ENCODE measurements at places on chromosomes 7 and 10. TPM values are rescaled to one million over a fixed set of nuclear protein-coding genes. Genes with fewer than 3 reads are reported as not detected.

DNTT gene
- total RNA-seq = not detected

NUDT1 gene
- 69.9 TPM for total RNA-seq

VAX1 gene
- total RNA-seq = not detected

PKD1L1 gene
- total RNA-seq = 0.05 TPM

PLXDC2 gene
- total RNA-seq = not detected

WNT8B gene
- total RNA-seq = 0.43 TPM

PNLIP gene
- not detected for total RNA-seq

CAMK2B gene
- 1.6 TPM for total RNA-seq

SLC25A28 gene
- total RNA-seq = 55.8 TPM

GDF2 gene
- total RNA-seq = not detected

GRCh38 chr10:11407939-11408338 lies 203.5 kb downstream of the USP6NL start:
- no peak overlapping the region for H3K4me3 ChIP-seq
- peaks cover 23% of the 10 kb centered on the region for H3K4me1 ChIP-seq
- H3K27me3 ChIP-seq = peaks cover 4% of the 10 kb centered on the region
- H3K36me3 ChIP-seq = peaks cover 9% of the 10 kb centered on the region

GRCh38 chr10:14240253-14241189 lies 90.2 kb downstream of the FRMD4A start:
- no peak overlapping the region for H3K27ac ChIP-seq
- no peak for DNase-seq
- no peaks in the 10 kb centered on the region for H3K36me3 ChIP-seq
- no peaks in the 10 kb centered on the region for H3K27me3 ChIP-seq
- H3K4me3 ChIP-seq = no peak overlapping the region

- H3K4me3 ChIP-seq = no peak overlapping the region
- no peaks in the 10 kb centered on the region for H3K36me3 ChIP-seq
- H3K27me3 ChIP-seq = peaks cover 22% of the 10 kb centered on the region
- H3K27ac ChIP-seq = no peak overlapping the region
- DNase-seq = peak; percentile 57
- H3K4me1 ChIP-seq = no peaks in the 10 kb centered on the region
Measured at GRCh38 chr7:23938937-23939552, 229.0 kb downstream of the STK31 start.

DNA sequence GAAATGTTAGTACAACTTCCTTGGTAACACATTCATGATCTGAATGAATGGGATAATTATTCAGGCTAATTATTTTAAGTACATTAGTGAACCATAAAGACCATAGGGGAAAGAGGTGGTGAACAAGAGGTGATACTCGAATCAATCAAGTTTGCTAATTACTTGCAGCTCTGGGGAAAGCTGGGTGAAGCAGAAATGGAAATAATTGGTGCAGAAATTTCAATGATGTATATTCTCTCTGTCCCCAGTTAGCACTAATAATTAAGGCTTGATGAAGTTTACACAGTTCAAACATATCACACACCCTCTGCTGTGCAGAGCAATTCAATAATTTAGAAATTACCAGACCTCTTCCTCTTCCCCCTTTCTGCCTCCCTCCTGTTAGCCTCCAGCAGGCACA lies 49.4 kb upstream of the OPALIN start:
- no peak overlapping the region for H3K27ac ChIP-seq
- H3K36me3 ChIP-seq = no peaks in the 10 kb centered on the region
- H3K27me3 ChIP-seq = peaks cover 13% of the 10 kb centered on the region
- no peaks in the 10 kb centered on the region for H3K4me1 ChIP-seq
- H3K4me3 ChIP-seq = no peak overlapping the region
- DNase-seq = no peak

DNA sequence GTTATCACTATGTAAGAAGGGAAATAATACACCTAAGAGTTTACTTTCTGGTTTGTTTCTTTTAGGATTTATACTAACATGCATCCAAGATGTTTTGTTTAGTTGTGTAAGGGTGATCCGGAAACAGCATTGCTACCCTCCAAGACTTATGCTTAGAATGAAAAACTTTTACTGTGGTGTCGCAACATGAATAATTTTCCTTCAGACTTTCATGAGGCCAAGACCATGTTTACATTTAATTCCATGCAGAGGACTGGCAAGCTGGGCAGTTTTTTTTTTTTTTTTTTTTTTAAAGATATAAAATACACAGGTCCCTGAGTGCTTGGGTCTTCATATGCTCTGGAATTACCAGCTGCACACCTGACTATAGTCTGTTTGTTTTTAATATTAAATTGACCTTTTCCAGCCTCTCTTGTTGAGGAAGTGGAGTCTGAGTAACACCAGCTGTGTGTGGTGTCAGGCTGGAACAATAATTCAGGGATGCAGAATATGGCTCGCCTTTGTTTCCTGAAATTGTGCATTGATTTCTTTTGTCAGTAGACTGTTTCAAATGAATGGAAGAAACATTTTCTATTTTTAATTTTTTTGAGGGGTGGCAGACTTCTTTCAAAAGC lies 81.7 kb downstream of the ST7 start:
- no peak for DNase-seq
- H3K36me3 ChIP-seq = no peaks in the 10 kb centered on the region
- H3K27me3 ChIP-seq = peaks cover 22% of the 10 kb centered on the region
- H3K4me1 ChIP-seq = no peaks in the 10 kb centered on the region
- no peak overlapping the region for H3K27ac ChIP-seq
- H3K4me3 ChIP-seq = no peak overlapping the region

- H3K27me3 ChIP-seq = no peaks in the 10 kb centered on the region
- no peak overlapping the region for H3K4me3 ChIP-seq
- no peaks in the 10 kb centered on the region for H3K4me1 ChIP-seq
Measured at GRCh38 chr7:15306296-15306695, 255.5 kb downstream of the AGMO start.

DNA sequence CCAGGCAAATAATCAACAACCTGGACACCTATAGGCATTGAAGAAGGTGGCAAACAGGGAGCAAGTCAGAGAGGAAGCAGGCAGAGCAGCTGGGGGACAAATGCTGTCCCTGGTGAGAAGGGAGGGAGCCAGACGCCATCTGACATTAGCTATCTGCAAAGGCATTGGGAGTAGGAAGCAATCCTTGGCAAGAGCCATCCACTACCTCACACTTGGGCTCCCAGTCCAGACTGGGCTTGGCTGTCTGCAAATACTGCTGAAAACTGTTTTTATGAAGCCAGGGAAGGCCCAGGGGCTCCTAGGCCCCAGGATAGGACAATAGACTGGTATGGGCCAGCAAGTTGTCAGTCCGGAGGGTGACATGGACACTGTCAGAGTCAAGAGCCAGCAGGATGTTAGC lies 132.5 kb downstream of the SORBS1 start:
- no peak overlapping the region for H3K4me3 ChIP-seq
- H3K4me1 ChIP-seq = no peaks in the 10 kb centered on the region
- no peak overlapping the region for H3K27ac ChIP-seq
- DNase-seq = no peak

DNA sequence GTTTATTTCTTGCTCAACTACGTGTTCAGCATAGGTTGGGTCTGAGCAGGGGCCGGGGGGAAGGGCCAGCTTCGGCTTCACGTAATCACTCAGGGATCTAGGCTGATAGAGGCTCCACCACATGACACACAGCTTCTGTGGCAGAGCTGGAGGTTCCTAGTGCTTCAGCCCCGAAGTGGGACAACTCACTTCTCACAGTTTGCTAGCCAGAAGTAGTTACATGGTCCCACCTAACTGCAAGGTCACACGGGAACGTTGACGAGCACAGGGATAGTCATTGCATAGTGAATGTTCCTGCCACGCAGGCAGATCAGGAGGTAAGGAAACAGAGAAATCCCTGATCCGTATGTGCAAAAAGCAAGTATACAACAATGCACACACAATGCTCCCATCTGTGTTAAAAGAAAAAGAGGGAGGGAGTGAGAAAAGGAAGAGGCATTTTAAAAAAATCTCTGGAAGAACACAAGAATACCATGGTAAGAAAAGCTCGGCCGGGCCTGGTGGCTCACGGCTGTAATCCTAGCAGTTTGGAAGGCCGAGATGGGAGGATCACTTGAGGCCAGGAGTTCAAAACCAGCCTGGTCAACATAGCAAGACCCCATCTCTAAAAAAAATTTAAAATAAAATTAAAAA lies 16.9 kb downstream of the SMURF1 start:
- H3K27ac ChIP-seq = no peak overlapping the region
- H3K36me3 ChIP-seq = no peaks in the 10 kb centered on the region
- no peaks in the 10 kb centered on the region for H3K27me3 ChIP-seq
- no peak for DNase-seq
- peaks cover 6% of the 10 kb centered on the region for H3K4me1 ChIP-seq

GRCh38 chr10:48607356-48608278 lies 2.7 kb upstream of the ARHGAP22 start:
- peaks cover 27% of the 10 kb centered on the region for H3K27me3 ChIP-seq
- no peaks in the 10 kb centered on the region for H3K36me3 ChIP-seq
- no peak for DNase-seq
- H3K27ac ChIP-seq = no peak overlapping the region

- H3K27ac ChIP-seq = peak overlapping the region; percentile 73
- peaks cover 13% of the 10 kb centered on the region for H3K27me3 ChIP-seq
- H3K4me1 ChIP-seq = peaks cover 28% of the 10 kb centered on the region
- peak overlapping the region; percentile 69 for H3K4me3 ChIP-seq
- no peaks in the 10 kb centered on the region for H3K36me3 ChIP-seq
- peak; percentile 94 for DNase-seq
Measured at GRCh38 chr7:2709553-2710285, 21.7 kb downstream of the AMZ1 start.

GRCh38 chr7:19958309-19958896 lies 185.0 kb upstream of the TMEM196 start:
- H3K27me3 ChIP-seq = no peaks in the 10 kb centered on the region
- no peaks in the 10 kb centered on the region for H3K4me1 ChIP-seq
- no peaks in the 10 kb centered on the region for H3K36me3 ChIP-seq
- no peak overlapping the region for H3K4me3 ChIP-seq
- no peak overlapping the region for H3K27ac ChIP-seq

GRCh38 chr10:111989136-111989911 lies 194.2 kb downstream of the GPAM start:
- no peak overlapping the region for H3K27ac ChIP-seq
- no peaks in the 10 kb centered on the region for H3K27me3 ChIP-seq
- no peak for DNase-seq
- H3K36me3 ChIP-seq = no peaks in the 10 kb centered on the region
- no peaks in the 10 kb centered on the region for H3K4me1 ChIP-seq
- no peak overlapping the region for H3K4me3 ChIP-seq

DNA sequence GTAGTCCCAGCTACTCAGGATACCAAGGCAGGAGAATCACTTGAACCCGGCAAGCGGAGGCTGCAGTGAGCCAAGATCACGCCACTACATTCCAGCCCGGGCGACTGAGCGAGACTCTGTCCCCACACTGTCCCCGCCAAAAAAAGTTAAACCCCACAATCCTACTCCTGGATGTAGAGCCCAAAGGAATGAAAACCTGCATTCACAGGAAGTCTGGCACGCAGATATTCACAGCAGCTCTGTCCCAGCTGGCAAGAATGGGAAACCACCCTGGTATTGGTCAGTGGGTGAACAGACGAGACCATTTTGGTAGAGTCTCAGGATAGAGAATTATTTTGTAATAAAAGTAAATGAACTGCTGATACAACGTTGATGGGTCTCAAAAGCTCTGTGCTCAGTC lies 225.2 kb downstream of the MAD1L1 start:
- H3K27me3 ChIP-seq = no peaks in the 10 kb centered on the region
- no peak overlapping the region for H3K4me3 ChIP-seq
- H3K27ac ChIP-seq = no peak overlapping the region
- no peaks in the 10 kb centered on the region for H3K36me3 ChIP-seq
- DNase-seq = no peak

DNA sequence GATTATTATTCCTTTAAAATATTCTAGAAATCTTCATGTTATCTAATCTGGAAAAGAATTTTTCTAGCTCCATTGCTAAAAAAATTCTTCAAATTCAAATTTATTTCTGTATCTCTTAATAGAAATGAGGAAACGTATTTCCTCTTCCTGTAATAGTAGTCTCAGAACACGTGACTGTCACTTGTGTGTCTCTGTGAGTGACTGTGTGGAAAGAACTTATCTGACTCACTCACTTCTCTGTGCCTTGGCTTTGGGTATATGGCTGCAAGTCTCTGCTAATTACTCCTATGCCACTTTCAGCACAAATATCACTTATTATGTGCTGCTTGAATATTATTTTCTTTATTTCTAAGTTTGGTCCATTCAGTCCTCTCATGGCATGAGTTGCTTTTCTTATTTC lies 132.7 kb downstream of the CNTNAP2 start:
- no peak overlapping the region for H3K4me3 ChIP-seq
- no peaks in the 10 kb centered on the region for H3K27me3 ChIP-seq
- no peak overlapping the region for H3K27ac ChIP-seq
- H3K4me1 ChIP-seq = no peaks in the 10 kb centered on the region
- no peaks in the 10 kb centered on the region for H3K36me3 ChIP-seq

DNA sequence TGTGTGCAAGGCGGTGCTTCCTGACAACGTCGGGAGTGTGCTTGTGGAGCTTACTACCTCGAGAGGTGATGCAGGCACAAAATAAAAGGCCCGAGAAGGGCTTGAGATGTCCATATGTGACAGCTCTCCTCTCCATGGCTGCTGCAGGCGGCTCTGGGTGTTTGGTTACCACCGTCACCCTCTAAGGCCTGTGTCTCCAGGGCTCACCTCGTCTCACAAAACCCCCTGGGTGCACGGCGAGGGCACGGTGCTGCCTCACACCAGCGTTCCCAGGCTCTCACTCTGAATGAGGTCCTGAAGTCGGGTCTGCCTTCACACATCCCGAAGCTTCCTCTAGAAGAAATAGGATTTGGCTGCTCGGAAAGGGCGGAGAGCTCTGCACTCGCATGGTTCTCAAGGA lies 32.9 kb downstream of the PROSER2 start:
- H3K4me3 ChIP-seq = no peak overlapping the region
- H3K27me3 ChIP-seq = peaks cover 30% of the 10 kb centered on the region
- H3K27ac ChIP-seq = no peak overlapping the region
- no peak for DNase-seq
- H3K36me3 ChIP-seq = no peaks in the 10 kb centered on the region

DNA sequence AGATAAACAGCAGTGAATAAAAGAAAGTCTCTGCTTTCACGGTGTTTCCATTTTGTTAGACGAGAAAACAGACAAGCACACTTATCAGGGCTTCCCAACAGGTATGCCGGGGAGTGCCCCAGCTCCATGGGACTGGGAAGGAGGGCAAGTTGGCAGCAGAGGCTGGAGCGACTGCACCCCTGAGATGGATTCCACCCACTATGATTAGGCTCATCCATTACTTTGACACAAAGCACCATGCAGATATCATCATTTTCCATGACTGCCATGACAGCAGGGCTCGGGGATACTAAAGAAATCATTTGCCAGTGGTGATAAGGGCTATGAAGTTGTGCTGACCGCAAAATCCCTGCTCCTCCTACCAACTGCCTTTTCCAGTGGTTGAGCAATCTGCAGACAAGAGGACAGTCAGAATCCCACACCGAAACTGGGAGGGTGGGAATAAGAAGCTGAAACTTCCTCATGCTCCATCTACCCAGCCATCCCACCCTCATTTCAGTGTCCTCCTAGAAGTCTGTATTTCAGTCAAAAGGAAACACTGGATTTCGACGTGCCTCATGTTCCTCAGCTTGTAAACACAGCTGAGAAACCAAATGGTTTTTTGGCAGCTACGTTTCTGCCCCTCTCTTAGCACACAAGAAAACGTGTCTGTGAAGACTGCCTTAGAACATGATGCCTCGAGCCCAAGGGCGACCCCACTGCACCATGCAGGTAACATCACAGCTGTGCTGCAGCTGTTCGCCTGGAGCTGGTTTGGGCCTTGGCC lies 15.5 kb downstream of the CREB3L2 start:
- H3K36me3 ChIP-seq = peaks cover 27% of the 10 kb centered on the region
- H3K27me3 ChIP-seq = no peaks in the 10 kb centered on the region
- no peak overlapping the region for H3K4me3 ChIP-seq
- H3K27ac ChIP-seq = no peak overlapping the region
- no peak for DNase-seq
